Stimulated activated CD4-positive, alpha-beta T cell treated with anti-CD3 and anti-CD28 coated beads, Interleukin-1b, Interleukin-23, amount 100 ng/mL, for 1 hour (primary cell): ENCODE measurements at places on chromosomes 5 and 9.

DNA sequence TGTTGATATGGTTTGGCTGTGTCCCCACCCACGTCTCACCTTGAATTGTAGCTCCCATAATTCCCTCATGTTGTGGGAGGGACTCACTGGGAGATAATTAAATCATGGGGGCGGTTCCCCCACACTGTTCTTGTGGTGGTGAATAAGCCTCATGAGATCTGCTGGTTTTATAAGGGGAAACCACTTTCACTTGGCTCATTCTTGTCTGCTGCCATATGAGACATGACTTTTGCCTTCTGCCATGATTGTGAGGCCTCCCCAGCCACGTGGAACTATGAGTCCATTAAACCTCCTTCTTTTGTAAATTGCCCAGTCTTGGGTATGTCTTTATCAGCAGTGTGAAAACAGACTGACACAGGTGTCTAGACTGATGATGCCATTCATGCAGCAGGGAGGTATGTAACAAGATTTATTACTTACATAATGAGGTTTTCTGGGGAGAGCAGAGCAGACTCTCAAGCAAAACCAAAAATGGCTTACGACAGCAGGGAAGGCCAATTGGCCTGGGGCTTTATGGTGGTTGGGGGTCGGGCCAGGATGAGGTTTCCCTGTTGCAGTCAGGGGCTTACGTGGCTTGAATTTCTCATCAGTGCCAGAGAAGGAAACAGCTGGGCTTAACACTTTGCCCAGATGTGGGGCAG, 9.5 kb upstream of the COMMD10 start:
- no peak for DNase-seq

DNA sequence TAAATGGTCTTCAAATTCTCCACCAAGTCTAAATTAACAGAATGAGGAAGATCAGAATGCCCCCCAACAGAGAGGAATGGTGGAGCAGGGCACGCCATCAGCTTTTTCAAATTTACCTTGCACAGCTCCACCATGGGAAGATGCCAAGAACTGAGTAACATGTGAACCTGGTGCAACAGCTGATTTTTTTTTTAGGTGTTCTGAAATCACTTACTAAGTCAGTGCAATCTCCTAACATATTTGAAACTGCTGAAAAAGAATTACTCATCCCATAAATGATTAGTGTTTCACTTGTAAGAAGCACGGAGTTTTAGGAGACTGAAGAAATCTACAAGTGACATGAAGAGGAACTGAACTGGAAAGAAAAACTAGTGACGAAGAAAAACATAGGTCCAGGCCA, 5.1 kb downstream of the TMEM245 start:
- no peak for DNase-seq

DNA sequence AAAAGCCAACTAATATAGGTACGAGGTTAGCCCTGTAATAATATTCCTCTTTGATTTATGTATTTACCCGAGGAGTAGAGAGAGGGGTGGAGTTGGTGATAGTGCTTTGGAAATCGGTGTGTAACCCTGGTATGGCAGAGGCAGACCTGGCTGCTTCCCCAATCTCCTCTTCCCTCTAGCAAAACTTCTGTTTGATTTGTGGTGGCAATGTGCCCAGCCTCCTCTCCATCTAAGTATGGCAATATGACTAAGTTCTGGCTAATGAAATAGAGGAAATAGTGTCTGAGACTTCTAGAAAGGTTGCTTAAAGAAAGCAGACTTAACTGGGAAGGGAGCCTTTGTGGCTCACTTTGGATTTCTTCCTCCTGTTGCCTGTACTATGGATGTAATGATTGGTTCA, 491.1 kb downstream of the ENC1 start:
- DNase-seq: no peak

GRCh38 chr5:88666761-88667495, 216.1 kb downstream of the MEF2C start:
- no peak for DNase-seq

- no peak for DNase-seq
Measured at GRCh38 chr5:87302061-87302460, 34.4 kb downstream of the RASA1 start.

GRCh38 chr9:134533850-134534588, 107.6 kb upstream of the COL5A1 start:
- DNase-seq: no peak

DNA sequence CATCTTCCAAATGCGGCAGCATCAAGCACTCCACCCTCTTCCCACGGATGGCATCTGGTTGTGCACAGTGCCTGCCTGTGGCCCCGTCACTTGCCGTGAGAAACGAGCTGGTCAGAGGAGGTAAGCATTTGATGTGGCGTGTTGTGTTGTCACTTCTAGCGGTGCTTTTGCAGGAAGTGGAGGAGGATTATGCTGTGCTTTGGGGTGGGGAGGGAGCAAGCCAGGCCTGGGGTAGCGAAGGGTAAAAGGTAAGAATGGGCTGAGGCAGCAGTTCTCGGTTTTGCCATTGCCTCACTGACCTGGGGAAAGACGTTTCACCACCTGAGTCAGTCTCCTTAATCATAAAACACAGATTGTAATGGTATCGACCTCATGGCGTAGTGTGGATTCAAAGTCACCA, 2.3 kb upstream of the POMT1 start:
- DNase-seq: peak; percentile 34
